ENCODE measurements at places on chromosomes 12 and 14.

- no peak for DNase-seq
Measured at GRCh38 chr12:112855375-112855774, 51.4 kb upstream of the OAS1 start.

- peak; percentile 41 for DNase-seq
Measured at GRCh38 chr12:86264451-86265328, 8.5 kb upstream of the MGAT4C start.

DNA sequence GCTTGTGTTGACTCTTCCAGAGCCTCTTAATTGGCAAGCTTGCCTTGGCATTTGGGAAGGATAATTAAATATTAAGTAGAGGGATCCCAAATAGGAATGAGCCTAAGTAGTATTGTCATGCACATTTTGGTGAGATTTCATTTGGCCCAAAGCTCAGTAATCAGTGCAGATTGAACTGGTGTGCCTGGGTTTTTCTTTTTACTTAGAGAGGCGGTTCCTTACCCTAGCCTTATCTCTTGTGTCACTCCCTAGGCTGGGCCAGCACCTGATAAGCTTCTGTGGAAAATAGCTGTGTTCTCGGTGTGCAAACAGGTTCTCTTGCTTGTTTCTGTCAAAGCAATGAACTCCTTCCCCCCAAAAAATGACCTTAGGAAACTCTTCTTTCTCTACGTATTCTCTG, 9.3 kb upstream of the B4GALNT3 start:
- DNase-seq, result no peak

GRCh38 chr12:98635657-98636323, 8.8 kb downstream of the IKBIP start:
- DNase-seq, result peak; percentile 49

DNA sequence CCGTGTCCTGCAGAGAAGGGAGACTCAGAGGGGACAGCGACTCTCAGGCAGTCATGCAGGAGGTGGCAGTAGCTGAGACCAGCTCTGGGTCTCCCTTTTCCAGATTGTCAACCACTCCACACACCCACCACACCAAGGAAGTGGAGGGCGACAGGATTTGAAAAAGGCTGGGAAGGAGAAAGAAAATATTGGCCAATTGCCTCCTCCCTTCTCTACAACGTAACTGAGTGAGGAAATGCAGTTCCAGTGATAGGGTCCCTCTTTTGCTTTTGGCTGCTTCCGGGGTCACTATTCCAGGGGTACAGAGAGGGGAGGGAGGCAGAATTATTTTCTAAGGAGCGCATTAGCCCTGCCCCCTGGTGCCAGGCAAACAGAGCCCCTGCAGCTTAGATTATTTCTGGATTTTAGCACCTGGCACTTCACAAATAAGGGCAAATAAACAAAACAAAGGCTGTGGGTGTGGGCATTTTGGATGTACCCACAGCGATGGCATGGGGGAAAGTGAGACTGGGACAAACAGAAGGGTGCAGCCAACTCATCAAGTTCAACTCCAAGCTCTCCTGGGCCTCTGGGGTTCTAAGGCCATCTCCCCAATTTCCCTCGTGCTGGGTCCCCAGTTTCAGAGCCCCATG, 20.4 kb downstream of the ASB2 start:
- DNase-seq, result no peak

- peak; percentile 38 for DNase-seq
Measured at GRCh38 chr12:19970116-19970515, 398.2 kb upstream of the PDE3A start.

DNA sequence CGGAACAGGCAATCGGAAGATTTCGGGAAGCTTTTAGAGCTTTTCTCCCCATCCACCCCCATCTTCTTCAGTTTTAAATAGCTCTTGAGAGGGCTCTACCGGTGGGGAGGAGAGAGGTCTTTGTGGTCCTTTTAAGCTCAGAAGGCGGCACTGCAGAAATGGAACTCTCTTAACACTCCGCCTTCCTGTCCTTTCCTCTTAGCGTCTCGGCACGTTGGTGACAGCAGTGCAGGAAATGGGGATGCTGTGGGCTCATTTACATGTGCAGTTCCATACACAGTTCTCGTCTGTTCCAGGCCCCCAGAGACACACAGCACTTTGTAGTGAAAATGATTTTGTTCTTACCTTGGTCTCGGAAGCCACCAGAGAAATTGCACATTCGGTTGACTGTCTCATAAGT, 50.4 kb upstream of the RIN3 start:
- no peak for DNase-seq

- no peak for DNase-seq
Measured at GRCh38 chr12:2574355-2574935, 220.3 kb upstream of the FKBP4 start.

GRCh38 chr12:18296909-18297280, 35.6 kb downstream of the PIK3C2G start:
- no peak for DNase-seq

- no peak for DNase-seq
Measured at GRCh38 chr14:29749327-29749726, 178.3 kb downstream of the PRKD1 start.

- DNase-seq, result no peak
Measured at GRCh38 chr12:41919526-41920261, 225.0 kb downstream of the GXYLT1 start.

DNA sequence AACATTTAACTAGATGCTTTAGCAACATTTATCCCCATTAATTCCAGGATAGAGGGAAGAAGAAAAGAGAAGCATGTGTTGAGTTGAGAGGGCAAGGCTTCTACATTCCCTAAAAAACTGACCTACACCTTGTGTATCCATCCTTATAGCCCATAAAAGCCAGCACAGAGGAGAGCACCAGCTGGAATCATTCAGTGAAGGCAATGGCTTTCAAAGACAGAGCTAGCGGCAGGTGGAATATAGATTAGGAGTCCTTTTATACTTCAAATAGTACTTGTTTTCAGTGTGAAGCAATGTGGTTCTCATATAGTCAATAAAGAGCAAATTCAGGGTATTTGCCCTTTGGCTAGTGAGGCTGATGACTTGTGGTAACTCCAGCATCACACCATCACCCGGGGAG, 94.4 kb downstream of the TBC1D30 start:
- no peak for DNase-seq

DNA sequence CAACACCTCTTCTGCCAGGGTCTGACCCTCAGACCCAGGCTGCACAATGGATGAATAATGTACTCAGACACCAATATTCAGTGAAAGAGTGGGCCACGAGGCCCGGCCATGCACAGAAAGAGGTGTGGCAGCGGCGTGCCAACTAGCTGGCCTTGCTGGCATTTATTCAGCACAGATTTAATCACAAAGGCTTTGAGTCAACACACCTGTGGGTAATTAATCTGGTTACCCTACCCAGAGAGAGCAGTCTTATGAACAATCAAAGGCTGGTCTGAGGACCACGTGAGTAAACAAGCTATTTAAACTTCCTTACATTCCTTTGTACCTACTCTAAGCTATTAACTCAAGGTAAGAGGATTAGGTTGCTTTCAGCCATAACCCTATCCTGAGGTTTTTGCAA, 324.8 kb downstream of the C12orf50 start:
- DNase-seq, result no peak

GRCh38 chr12:110080410-110080809, 32.1 kb upstream of the C12orf76 start:
- no peak for DNase-seq

DNA sequence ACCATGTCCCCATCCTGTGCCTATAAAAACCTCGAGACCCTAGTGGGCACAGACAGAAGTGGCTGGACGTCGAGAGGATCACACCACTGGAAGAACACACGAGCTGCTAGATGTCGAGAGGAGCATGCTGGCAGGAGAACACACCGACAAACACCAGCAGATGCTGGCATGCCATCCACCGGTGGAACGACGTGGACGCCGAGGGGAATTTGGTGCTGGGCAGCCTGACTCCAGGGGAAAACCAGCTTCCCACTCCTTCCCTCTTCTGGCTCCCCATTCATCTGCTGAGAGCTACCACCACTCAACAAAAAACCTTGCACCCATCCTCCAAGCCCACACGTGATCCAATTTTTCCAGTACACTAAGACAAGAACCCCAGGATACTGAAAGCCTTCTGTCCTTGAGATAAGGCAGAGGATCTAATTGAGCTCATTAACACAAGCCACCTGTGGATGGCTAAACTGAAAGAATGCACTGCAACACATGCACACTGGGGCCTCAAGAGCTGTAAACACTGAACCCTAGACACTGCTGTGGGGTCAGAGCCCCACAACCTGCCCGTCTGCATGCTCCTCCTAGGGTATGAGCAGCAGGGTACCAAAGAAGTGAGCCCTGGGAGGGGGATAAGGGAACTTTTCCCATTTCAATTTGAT, 9.5 kb downstream of the RNASE6 start:
- no peak for DNase-seq

GRCh38 chr12:103569278-103569677, 17.8 kb upstream of the STAB2 start:
- DNase-seq, result no peak

DNA sequence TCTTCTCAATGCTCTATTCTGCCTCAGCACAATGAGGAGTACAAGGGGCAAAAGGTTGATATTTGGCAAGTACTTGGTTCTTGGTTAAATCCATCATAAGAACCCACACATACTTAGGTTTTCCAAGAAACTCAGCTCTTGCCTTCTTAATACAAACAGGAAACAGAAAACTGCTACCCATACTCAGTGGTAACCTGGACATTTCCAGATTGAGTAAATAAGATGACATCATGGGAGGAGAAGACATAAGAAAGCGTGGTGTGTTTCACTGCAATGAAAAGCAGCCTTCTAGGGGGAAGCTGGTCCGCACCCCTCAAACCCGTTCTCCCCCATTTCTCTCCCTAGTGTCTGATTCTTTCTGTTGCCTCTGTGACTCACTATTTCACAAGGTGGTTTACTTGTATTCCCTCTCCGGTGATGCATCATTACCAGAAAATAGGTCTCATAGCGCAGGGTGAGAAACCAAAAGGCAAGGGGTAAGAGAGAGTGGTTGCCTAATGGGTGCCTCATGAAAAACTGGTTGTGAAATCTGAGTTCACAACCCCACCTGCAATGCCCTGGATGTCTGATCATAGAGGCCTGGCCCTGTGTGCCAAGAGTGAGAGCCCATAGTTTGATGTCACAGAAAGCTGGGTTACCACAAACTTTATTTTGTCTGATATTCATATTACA, 326.5 kb upstream of the TBX3 start:
- no peak for DNase-seq

DNA sequence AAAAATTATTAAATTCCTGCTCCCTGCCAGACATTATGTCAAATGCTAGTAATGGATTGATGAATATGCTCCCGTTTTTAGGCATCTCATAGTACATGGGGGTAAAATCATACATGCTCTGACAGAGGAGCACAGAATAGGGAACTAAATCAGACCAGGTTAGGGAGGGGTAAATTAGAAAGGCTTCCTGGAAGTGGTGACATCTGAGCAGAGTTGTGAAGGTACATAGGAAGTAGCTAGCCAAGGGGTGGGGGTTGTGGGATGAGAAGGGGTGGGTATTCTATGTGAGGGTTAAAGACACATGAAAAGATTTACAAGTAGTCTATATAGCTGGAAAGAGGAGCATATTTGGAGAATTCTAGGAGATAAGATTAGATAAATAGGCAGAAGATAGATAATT, 171.7 kb upstream of the FBXO33 start:
- DNase-seq, result no peak

DNA sequence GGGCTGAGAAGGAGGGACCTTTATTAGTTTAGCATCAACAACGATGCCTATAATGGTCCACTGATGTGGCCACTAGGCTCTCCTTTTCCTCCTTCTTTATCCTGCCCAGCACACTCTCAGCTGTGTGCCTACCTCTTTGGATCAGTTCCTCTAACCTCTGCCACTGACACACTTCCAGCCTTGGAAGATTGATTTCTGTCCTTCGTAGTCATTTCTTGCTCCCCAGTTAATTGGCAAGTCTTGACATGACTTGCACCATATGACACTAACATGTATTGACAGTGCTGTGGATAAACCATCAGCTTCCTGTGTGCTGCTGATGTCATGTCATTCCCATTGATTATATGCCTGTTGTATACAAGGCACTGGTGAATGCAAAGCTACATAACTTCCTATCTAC, 90.2 kb upstream of the PLEKHG7 start:
- no peak for DNase-seq

- DNase-seq, result no peak
Measured at GRCh38 chr14:62866376-62866775, 178.9 kb downstream of the KCNH5 start.

DNA sequence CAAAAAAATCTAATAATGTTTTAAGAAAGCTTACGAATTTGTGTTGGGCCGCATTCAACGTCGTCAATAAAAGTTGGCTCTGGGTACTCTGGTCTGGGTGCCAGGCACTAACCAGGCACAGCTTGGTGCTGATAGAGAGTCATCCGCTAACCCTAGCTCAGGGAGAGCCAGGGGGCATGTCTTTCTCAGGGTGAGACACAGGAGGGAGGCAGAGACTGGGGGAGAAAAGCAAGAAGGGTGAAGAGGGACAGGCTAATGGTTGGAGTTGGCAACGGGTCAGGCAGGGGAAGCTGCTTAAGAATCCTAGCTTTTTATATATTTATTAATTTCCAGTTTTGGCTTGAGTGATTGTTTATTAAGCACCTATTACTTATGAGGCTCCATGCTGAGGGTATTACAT, 105.0 kb downstream of the CMKLR1 start:
- peak; percentile 7 for DNase-seq

DNA sequence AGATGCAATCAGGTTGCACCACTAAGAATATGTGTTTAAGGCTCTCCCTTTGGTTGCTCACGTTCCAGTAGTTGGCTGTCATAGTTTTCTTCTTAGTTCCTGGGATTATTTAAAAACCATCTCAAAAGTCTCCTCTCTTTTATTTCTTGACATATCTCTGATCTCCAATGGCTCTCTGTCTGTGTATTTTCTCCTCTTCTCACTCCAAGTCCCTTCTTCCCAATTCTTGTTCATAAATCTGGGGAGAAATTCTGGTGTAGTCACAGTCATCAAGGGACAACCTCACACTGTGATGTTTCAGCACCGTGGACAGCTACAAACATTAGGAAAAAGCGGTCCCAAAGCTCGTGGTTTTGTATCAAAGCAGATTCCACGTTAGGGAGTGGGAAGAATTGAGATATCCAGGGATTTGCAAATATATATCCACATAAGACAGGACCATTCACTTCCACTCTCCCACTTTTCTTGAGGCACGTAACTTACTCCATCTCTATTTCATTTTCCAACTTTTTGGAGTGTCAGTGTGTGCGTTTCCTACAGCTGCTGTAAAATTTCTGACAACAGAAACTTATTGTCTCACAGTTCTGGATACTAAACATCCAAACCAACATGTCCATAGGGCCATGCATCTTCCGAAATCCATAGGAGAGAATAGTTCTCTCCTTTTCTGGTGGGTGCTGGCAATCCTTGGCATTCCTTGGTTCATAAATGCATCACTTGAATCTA, 80.6 kb upstream of the TMEM233 start:
- peak; percentile 67 for DNase-seq

GRCh38 chr12:43103866-43104265, 448.1 kb downstream of the ADAMTS20 start:
- DNase-seq, result no peak

Data from tongue (tissue), 3 donors.